ENCODE measurements at places on chromosomes 5 and 9.

GRCh38 chr5:54837093-54837492 is 148.3 kb downstream of the ESM1 start:
- no peak for DNase-seq

DNA sequence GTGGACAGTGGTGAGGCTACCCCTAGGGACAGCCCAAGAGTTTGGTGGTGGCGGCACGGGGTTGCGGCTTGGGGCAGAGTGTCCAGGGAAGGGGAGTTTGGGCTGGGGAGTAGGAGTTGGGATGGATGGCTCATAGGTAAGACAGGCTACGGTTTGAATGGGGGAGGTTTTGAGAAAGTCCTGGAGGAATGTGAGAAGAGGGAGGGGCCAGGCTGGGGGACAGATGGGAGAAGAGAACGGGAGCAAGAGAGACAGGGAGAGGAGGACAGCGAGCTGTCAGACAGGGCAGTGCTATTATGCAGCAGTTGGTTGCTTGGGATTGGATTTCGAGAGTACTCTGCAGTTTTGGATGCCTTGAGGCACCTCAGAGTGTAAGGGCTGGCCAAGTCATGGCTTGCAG is 24.5 kb downstream of the PSD2 start:
- DNase-seq: no peak

DNA sequence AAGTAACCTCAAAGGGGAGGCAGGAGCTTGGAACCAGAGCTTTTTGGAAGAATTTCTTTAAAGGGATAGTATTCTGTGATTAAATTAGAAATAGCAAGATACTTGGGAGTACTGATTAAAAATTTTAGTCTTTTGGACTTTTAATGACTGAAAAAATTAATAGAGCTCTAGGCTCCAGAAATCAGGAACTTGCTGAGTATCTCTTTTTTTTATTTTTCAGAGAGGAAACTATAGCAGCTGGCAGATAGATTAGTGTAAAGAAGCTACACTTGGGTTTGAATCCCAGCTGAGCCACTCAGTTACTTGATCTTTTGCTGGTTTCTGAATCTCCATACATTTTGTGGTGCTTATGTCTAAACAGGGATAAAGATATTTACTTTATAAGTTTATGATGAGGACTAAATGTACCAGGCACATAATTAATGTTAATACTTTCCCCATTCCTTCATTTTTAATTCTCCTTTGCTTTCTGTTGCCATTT is 94.2 kb upstream of the TNC start:
- no peak for DNase-seq

DNA sequence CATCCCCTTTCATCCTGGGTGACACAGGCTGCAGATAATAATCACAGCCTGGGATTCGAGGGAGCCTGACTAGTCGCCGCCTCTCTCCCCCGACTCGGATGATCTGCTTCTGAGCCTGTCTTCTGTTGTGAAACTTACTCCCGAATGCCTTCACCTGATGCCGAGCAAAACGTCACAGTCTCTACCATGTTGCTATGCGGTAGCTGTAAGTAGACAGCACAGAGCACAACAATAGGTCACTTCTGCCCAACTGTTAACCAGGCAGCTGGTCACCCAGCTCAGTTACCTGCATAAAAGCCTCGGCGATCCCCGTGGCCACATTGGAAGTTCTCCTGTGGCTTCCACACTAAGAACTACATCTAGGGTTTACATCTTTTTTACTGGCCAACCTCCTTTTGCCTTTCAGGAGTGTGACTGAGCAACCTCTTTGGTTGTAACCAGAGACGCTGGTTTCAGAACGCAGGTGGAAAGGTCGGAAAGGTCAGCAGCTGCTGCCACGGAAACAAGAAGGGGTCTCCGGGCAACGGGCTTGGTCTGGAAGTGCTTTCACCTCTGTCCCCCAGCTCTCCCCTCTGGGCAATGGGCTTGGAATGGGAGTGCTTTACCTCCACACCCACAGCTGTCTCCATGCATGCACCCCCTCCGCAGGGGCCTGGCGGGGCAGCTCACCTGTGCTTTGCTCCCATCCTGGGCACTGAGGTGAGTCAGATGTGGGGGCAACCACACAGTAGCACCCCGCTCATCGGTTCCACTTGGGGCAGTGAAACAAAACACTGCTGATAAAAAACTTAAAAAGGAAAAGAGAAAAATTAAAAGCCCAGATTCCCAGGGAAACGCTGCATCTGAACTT is 7.6 kb upstream of the PPP1R26 start:
- no peak for DNase-seq

DNA sequence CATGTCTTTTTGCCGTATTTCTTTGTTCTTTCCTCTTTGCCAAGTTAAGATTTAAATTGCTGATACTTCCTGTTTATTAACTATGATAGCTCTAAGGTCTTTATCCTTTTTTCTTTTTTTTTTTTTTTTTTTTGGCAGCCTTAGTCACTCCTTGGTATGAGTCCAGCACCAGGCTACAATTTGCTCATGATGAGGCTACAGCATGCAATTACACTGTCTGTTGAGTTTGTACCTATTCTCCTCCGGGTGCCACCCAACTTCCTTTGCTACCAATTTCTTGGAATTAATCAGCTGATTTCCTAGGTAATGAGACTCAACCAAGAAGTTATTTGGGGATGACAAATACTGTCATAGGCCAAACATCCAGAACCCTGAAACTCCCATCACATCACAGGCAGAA is 25.5 kb downstream of the ACTL7B start:
- no peak for DNase-seq

DNA sequence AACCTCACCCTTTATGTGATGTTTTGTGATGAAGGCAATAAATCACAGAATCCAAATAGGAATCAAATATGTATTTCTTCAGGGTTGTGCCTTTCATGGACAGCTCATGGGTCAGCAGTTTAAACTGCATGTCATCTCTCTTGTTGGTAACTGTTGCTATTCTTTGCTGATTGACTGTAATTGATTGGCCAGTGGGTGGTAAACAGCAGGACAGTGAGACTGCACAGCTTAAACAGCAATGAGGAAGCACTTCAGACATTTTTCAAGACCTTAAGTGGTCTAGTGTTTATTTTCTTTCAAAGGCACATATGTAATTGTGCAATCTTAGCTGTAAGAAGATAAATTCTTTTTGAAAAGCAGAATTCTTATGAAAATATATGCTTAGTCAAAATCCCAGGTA is 260.5 kb downstream of the COX7C start:
- DNase-seq: no peak

DNA sequence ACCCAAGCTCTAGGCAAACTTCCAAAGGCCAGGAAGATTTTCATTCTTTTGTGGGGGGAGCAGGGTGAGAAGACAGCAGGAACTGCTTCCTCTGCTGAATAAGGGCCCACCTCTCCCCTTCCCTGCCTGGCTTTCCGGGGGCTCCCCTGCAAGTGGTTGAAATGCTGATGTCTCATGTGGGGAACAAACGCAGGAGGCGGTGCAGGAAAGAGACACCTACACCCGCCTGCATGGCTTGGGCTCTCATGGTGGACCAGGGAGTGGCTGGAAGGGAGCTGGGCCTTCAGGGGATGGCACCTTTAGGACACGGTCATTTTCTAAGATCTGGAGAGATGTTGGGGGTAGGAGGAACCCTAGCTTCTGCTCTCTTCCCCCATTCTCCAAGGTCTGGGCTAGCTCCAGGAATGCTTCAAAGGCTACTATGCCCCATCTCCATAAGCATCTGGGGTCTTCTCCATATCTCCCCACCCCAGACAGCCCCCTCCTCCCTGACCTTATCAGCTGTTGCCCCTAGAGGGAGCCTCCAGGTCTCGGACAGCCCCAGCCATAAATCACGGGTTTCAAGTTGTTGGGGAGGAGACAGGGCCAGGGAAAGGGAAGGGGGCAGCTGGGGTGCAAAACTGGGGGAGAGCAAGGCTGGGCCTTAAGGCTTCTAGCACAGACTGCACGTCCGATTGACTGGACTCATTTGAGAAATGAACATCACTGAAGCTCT is 76.6 kb downstream of the PSD2 start:
- DNase-seq: no peak

DNA sequence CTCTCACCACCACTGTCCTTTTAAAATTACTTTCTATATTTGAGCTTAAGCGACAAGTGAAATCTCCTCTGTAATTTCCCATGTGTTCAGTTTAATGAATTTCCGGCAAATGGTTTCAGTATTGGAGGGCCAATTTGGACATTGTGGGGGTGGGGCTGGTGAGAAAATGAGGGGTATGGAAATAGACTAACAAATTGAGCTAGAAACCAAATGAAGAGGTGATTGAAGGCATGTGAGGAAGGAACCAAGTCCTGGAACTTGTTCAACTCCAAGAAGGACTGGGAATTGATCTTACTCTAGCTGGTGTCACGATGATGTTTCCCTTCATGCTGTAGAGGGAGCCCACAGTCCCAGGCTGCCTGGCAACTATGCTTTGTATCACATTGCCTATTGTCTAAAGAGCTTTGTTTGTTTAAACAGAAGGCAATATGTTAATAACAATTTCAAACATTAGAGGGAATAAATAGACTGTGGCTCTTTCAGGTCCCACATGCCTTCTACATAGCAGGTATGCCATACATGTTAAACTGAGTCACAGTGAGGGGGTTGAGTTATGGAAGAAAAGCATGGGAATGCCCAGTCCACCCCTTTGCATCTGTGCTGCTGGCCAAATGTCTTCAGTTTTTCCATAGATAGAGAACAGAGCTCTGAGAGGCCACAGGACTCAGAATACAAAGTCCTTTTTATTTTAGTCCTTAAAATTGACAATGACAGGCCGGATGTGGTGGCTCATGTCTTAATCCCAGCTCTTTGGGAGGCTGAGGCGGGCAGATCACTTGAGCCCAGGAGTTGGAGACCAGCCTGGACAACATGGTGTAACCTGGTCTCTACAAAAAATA is 25.0 kb upstream of the MATR3 start:
- DNase-seq: no peak

DNA sequence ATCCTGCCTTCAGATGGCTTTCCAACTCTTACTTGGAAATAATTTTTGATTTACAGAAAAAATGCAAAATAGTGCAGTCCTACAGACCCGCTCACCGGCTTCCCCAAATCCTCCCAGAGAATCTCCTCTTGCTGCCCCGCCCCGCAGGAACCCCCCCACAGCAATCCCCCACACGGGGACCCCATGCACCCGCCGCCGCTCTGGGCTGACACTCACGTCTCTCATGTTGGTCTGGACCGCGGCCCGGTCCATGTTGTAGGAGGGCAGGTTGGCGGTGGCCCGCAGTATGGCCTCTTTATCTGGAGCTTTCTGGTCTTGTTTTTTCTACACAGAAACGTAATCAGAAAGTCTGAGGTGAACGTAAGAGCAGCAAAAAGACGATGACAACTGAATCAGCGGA is 13.6 kb downstream of the UBAC1 start:
- no peak for DNase-seq

DNA sequence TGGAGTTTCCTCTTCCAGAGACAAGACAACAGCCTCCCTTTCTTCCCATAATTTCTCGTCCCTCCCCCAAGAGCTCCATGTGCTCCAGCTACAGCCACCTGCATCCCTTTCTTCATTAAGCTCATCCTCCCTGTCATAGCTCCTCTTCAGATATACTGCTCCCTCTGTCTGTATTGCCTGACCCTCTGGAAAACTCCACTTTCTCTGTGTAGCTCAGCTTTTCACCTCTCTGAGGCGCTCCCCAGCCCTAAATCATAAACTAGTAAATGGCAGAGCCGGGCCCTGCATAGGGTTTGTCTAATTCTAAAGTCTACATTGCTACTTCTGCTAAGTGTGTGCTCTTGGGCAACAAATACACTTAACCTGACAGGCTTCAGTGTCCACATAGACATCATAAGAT is 8.8 kb upstream of the PLIN2 start:
- no peak for DNase-seq

DNA sequence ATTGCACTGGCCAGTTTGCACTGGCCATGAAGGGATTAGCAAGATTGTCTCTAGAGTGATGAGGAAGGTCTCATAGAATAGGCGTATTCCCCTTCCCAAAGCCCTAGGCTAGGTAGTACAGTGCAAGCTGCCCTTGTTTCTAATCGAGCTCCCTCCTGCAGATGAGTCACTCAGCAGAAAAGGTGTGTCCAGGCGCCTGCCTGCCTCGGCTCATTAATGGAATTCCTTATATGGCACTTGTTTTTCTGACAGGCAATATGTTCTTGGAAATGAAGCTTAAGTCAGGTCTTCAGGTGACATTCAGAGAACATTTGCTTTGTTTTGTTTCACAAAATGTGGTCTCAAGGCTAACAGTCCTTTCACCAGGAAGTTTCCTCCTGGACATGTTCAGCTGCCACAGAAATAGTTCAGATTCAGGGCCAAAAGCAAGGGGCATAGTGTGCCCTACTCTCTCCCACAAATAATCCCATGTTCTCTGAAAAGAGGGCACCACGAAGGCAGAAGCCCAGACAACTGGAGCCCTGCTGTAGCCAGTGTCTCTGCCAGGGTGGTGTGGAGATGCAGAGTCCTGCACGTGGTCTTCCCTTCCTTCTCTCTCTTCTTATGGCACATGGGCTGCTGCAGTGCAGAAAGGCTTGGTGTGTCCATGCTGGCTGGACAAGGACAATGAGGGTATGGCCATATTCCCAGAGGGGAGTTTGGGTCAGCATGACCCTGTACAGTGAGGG is 281.1 kb upstream of the MAP3K1 start:
- DNase-seq: no peak

DNA sequence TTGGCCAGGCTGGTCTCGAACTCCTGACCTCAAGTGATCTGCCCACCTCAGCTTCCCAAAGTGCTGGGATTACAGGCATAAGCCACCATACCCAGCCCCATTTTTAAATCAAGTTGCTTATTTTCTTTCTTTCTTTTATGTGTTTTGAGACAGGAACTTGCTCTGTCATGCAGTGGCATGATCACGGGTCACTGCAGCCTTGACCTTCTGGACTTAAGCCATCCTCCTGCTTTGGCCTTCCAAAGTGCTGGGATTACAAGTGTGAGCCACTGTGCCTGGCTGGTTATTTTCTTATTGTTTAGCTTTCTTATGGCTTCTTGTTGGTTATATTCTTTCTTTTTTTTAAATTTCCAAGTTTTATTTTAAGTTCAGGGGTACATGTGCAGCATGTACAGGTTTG is 79.7 kb upstream of the C5orf63 start:
- no peak for DNase-seq

DNA sequence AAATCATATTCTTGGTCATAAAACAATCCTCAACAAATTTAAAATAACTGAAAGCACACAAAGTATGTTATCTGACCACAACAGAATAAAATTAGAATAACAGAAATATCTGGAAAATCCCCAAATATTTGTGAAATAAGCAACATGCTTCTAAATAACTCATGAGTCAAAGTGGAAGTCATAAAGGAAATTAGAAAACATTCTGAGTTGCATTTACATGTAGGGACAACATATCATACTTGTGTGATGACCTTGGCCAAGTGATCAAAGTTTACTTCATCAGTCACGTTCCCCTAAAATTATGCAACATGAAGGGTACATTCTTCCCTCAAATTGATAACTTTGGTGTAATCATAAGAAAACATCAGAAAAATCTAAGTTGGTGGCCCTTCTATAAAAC is 64.7 kb downstream of the CSF2 start:
- DNase-seq: no peak

- DNase-seq: no peak
These were observed 1.1 kb downstream of the RALGDS start for GRCh38 chr9:133119846-133120500.

Measured in stimulated activated CD4-positive, alpha-beta T cell treated with anti-CD3 and anti-CD28 coated beads, Interleukin-4, amount 100 ng/mL, for 48 hours (primary cell).